ENCODE measurements at places on chromosomes 1 and 21.
A peak's percentile ranks its signal among the peaks of the same experiment; 100 is the strongest.

DNA sequence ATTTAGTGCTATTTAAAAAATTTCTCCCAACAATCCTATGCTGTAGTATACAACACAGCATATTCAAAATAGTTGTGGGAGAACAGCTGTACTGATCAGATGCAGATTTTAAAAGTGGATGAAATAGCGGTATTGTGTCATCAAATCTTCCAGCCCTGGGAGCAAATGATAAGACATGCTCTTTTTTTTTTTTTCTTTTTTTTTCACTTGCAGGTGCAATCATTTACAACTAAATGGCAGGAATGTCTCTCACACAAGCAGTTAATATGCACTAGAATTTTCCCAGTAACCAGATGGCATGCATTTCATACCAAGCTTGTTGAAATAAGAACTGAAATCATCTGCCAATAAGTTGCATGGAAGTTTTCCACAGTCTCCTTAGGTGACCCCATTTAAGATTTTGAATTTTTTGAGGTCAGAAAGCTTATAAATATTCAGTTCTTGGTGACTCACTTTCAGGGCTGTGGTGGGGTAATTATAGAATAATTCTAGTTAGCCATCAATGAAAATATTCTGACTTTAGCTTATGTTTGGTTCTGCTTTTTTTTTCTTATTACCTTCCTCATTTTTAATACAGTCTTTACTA is 623.9 kb upstream of the NR5A2 start:
- no peak for DNase-seq

- DNase-seq = no peak
Observed at GRCh38 chr1:9610548-9610947, 21.8 kb downstream of the TMEM201 start.

DNA sequence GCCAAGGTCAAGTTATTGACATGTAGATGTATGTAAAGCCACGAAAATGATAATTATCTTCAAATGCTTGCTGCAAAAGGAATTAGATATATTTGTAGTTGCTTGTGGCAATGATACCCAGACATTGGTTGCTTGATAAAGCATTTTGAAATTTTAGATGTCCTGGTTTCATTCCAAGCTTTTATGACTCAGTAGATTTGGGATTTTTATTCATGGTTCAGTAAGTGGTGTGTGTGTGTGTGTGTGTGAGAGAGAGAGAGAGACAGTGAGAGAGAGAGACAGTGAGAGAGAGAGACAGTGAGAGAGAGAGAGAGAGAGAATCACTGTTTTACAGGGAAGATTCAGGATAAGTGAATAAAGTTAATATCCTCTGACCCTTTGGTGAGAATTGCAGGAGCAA is 498.2 kb upstream of the C1orf87 start:
- no peak for DNase-seq

- DNase-seq = no peak
Observed at GRCh38 chr1:69836971-69837636, 269.4 kb downstream of the LRRC7 start.

DNA sequence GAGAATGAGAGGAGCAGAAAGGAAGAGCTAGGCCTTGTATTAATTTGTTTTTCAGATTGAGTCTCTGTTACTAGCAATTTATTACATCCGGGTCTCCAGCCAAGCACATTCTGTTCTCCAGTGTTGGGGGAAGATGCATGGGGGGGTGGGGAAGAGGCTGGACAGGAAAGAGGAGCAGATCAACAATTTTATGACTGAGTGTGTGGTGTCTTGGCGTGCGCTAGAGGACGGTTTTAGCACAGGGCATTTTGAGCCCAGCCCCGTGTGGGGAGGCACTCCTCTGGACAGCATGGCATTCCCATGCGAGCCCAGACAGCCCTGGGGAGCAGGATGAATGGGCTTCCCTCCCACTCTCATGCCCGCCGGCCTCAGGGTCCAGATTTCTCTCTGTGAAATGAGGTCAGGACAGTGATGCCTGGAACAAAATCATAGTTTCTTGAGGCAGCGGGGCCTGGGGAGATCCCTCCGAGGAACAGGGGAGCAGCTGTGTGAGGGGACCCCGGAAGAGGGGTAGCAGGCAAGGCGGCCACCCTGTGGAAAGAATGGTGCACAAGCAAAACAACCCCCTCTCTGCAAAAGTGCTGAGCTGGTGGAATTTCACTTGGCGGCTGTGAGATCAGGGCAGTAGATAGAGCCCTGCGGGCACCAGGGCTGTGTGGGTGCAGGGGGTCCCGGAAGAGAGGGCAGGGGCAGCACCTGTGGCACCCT is 16.3 kb downstream of the SOX13 start:
- DNase-seq = no peak

GRCh38 chr1:193019442-193020026 is 39.6 kb downstream of the UCHL5 start:
- no peak for DNase-seq

DNA sequence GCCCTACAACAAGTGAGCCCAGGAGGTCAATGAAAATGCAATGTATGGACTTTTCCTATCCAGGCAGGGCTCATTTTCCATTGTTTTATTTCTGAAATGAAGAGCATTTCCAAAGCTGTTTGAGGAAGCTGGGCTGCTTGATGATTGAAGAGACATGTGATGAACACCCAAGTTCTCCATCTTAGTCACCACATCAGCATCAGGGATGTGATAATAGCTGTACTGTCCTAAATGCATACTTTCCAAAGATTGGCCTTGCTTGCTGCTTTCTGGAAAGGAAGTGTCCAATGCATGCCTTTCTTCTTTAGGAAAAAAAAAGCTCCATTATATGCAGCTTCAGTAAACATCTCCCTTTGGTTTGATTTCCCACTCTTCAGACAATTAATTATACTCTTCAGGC is 425.9 kb upstream of the RUNX1 start:
- no peak for DNase-seq

DNA sequence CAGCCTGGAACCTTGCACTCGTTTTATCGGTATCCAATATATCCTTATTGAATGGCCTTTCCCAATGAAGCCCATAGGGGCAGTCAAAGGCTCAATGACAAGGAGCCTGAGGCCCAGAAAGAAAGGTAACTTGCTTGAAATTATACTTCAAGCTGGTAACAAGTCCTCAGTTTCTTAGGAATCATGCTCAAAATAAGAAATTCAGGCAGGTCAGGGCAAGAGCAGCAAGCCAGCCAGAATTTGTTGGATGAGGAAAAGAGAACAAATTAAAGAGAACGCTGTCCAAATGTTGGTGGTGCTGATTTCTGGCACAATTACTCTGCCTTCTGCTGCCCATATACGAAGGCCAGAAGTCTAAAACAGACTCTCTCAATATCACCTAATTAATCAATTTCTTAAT is 77.6 kb downstream of the DDX20 start:
- peak; percentile 61 for DNase-seq

GRCh38 chr1:94382201-94382600 is 36.0 kb upstream of the ABCD3 start:
- DNase-seq = no peak

DNA sequence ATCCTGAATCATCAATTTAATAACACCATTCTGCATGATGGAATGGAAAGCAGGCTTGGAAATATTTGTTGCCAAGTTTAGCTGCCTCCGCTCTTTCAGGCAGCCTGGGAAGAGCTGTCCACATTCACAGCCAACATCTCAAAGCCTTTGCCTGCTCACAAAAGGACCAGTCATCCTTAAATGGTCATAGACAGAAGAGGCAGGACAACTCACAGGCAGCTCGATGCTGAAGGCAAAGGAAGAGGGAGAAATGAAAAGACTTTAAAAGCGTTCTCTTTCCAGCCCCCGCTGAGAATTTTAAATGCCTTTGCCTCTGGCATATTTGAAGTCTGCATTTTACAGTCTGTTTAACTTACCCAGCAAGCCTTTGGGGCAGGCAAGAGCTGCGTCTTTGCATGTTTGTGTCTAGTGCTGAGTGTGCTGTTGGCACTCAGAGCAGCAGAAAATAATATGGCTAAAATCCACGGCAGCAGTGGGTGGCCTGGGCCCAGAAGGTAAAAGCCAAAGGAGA is 68.9 kb downstream of the NMNAT2 start:
- DNase-seq = peak; percentile 36

GRCh38 chr1:203135636-203136305 is 8.2 kb downstream of the ADORA1 start:
- DNase-seq = no peak

DNA sequence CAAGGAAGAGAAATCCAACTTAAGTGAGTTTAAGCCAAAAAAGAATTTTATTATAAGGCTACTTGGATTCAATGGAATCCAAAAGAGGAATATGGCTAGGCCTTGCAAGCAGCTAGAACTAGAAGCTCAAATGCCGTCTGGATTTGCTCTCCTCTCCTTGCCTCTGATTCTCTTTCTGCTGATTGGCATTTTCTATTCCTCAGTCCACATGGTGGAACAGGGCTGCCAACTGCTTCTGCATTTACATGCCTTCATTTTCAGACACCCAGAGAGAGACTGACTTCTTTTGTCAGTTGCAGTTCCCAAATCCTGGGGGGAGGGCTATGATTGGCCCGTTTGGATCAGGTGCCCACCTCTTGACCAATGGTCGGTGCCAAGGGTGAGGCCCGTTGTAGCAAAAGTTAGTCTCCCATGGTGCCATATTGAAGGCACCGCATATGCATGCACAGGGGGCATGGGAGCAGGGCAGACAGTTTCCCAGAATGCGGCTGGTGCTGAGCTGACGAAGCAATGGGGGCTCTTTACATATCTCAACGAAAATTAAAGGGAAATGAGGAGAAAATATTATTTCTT is 18.3 kb downstream of the ZBTB18 start:
- DNase-seq = no peak

GRCh38 chr1:225464851-225465792 is 37.3 kb upstream of the LBR start:
- no peak for DNase-seq

GRCh38 chr21:46173573-46173972 is 10.7 kb downstream of the SPATC1L start:
- no peak for DNase-seq

- DNase-seq = no peak
Observed at GRCh38 chr1:226497276-226497833, 51.2 kb upstream of the STUM start.

- DNase-seq = no peak
Observed at GRCh38 chr1:84365225-84366221, 32.8 kb upstream of the DNASE2B start.

DNA sequence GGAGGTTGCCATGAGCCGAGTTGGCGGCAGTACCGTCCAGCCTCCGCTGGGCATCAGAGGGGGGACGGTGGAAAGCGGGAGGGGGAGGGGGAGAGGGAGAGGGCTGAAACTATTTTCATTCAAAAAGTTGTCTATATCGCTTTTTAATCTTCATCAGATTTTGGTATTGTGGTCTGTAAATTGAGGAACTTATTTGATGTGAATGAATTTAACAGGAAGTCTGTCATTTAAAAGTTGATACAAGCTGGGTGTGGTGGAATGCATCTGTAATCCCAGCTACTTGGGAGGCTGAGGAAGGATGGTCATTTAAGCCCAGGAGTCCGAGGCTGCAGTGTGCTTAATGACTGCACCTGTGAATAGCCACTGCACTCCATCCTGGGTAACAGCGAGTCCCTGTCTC is 3.0 kb upstream of the EPHX4 start:
- no peak for DNase-seq

- DNase-seq = no peak
Observed at GRCh38 chr1:241658081-241658793, 6.2 kb downstream of the WDR64 start.

GRCh38 chr1:29325675-29326074 is 89.4 kb downstream of the PTPRU start:
- no peak for DNase-seq

DNA sequence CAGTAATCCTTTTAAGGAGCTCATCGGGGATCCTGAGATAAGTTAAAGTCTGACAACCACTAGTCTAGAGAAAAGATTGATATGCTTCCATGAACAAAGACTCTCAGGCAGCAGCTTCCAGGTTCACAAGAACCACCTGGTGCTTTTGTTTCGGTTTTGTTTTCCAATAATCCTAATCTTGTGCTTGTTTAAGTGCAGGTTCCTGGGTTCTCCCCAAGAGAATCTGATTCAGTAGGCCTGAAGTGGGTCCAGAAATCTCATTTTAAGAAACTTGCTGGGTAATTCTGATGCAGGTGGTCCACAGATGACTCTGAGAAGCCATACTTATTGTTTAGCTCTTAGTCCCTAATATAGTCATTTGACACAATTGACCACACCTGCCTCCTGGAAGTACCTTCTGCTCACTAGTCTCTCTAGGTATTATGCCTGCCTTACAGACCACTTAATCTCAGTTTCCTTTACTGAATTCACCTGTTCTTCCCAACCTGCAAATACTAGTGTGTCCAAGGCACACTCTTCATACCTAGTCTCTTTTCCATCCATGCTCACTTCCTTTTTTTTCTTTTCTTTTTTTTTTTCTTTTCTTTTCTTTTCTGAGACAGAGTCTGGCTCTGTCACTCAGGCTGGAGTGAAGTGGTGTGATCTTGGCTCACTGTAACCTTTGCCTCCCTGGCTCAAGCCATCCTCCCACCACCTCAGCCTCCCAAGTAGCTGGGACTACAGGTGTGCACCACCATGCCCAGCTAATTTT is 20.5 kb upstream of the FRRS1 start:
- no peak for DNase-seq

GRCh38 chr1:84946631-84947030 is 50.3 kb downstream of the MCOLN2 start:
- no peak for DNase-seq

- no peak for DNase-seq
Observed at GRCh38 chr1:199856216-199856780, 171.2 kb upstream of the NR5A2 start.

DNA sequence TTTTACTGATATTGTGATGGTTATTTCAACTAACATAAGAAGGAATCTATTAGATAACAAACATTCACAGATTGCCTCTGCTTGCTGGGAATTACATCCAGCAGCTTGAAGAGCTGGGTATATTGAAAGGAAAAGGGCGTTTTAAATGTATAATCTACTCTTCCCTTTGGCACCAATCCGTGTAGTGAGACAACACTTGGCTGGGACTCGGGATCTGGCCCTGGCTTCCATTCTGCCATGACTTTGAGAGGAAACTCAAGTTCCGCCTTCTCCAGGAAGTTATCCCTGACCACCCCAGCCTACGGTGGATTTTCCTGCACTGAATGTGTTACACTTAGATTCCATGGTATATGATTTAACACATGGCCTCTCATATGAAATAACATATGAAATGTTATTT is 86.9 kb upstream of the UBE2U start:
- no peak for DNase-seq

- DNase-seq = no peak
Observed at GRCh38 chr1:230333590-230334446, 92.3 kb downstream of the PGBD5 start.

GRCh38 chr1:54309631-54310366 is 96.4 kb downstream of the SSBP3 start:
- DNase-seq = peak; percentile 71

DNA sequence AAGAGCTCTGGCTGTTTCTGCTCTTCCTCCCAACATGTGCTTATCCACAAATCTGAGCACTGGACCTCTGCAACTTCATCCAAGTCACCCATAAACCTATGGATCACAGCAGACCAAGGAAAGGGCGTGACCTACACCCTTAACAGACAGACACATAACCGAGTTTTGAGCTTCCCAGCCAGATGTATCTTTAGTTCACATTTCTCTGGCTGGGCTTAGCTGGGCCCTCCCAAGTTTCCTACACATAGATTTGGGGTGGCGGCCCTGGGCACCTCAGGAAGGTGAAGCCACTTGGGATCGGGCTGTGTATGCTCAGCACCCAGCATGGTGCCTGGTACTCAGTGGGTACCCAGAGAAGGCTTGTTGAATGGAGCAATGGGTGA is 26.4 kb downstream of the FAAH start:
- no peak for DNase-seq

GRCh38 chr1:216898801-216899200 is 175.6 kb upstream of the ESRRG start:
- no peak for DNase-seq

- no peak for DNase-seq
Observed at GRCh38 chr1:229092377-229093237, 178.3 kb upstream of the RAB4A start.
